ENCODE measurements at places on chromosomes 4 and X. TPM values are rescaled to one million over a fixed set of nuclear protein-coding genes. Genes with fewer than 3 reads are reported as not detected.
A peak's percentile ranks its signal among the peaks of the same experiment; 100 is the strongest.

DNA sequence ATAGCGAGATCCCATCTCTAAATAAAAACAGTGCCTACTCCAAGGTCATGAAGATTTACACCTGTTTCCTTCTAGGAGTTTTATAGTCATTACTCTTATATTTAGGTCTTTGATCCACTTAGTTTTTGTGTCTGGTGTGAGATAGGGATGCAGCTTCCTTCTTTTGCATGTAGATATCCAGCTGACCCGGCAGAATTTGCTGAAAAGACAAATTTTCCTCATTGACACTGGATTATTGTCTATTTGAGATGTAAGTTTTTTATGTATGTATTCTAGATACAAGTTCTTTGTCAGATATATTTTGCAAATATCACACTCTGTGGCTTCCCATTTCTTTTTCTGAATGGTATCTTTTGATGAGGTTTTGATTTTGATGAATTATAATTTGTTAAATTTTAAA, 85.4 kb downstream of the RFC1 start:
- DNase-seq: no peak
- H3K27me3 ChIP-seq: no peaks in the 10 kb centered on the region
- no peaks in the 10 kb centered on the region for H3K4me1 ChIP-seq
- peaks cover 23% of the 10 kb centered on the region for H3K36me3 ChIP-seq

The TMPRSS11D gene
- not detected for total RNA-seq

DNA sequence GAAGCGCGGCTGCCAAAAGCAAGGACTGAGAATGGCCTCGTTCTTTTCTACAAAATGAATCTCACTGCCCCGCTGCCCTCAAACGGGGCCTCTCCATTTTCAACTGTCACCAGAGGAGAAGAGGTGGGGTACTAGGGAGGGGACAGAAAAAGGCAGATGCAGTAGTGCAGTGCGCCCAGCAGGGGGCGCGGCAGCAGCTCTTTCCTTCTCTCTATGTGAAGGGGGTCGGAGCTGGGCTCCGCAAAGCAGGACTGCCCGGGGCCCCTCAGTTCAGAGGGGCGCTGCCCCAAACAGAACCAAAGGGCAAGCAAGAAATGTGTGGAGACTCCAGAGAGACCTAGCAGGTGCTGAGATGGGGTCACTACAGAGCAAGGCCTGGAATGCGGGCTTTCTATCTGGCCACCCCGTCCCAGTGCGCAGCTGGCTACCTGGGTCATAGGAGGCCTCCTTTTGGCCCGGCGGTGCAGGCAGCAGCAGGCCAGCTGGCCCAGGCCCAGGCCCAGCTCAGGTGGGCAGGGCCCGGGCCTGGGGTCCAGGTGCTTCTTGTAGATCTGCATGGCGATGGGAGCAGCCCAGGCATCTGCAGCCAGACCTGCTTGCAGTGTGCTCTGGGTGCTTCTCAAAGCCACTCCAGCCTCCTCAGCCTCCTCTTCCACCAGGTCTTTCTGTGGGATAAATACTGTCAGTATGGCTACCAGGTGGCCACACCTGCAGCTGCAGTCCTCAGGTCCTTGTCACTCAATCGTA, 5.9 kb downstream of the IRAK1 start:
- peaks cover 1% of the 10 kb centered on the region for H3K27me3 ChIP-seq
- H3K27ac ChIP-seq: no peak overlapping the region
- H3K4me3 ChIP-seq: no peak overlapping the region

GRCh38 chrX:40011322-40012038, 86.3 kb downstream of the BCOR start:
- no peak overlapping the region for H3K4me3 ChIP-seq
- H3K4me1 ChIP-seq: peaks cover 33% of the 10 kb centered on the region
- peak; percentile 3 for DNase-seq
- H3K36me3 ChIP-seq: no peaks in the 10 kb centered on the region
- H3K27me3 ChIP-seq: peaks cover 6% of the 10 kb centered on the region

The SEL1L3 gene
- 91.8 TPM for total RNA-seq

- H3K4me3 ChIP-seq: no peak overlapping the region
- no peak for DNase-seq
- peaks cover 4% of the 10 kb centered on the region for H3K27me3 ChIP-seq
- peaks cover 4% of the 10 kb centered on the region for H3K4me1 ChIP-seq
Observed at GRCh38 chr4:151331276-151332042, 6.1 kb upstream of the SH3D19 start.

DNA sequence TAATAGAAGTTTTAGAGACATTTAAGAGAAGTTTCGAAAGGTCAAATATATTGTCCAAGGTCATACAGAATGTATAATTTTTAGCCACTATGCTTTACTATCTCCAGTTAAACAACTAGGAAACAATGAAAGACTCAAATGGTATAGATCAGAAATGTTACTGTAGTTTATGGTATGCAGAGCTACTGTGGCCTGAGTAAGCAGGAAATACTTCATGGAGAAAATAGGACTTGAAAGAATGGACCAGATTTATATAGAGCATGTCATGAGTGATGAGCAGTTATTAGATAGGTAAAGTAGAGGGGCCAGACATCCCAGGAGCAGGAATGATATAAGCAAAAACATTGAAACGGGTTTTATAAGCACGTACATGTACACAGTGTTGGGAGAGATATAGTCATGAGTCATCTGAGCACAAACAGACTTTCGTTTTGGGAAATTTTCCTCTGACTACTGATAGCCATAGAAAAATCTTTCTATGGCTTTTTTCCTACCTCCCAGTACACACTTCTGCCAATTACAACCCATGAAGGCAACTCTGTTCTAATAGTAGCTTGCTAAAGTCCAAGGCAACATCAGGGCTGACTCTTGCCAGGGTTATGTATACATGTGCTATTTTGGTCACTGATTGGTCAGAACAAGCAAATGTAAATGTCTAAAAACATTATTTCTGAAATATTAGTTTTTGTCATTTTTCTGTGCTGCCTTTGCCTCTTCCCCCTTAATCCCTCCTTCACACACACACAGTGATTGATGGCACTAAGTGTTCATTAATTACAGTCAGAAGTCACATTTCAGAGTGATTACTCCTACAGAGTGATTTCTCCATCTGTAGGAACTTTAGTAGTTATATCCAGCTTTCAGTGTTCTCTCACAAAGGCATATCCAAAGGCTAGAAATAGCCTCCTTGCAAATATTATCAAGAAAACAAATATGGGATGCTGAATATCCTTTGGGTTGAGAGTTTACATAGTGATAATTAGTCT, 198.7 kb downstream of the ENOX2 start:
- H3K4me1 ChIP-seq: no peaks in the 10 kb centered on the region
- H3K36me3 ChIP-seq: no peaks in the 10 kb centered on the region
- no peak overlapping the region for H3K27ac ChIP-seq
- no peak overlapping the region for H3K4me3 ChIP-seq
- DNase-seq: no peak

GRCh38 chrX:8748855-8749254, 16.9 kb upstream of the ANOS1 start:
- no peaks in the 10 kb centered on the region for H3K4me1 ChIP-seq
- H3K36me3 ChIP-seq: no peaks in the 10 kb centered on the region
- no peak overlapping the region for H3K4me3 ChIP-seq
- H3K27me3 ChIP-seq: no peaks in the 10 kb centered on the region
- H3K27ac ChIP-seq: no peak overlapping the region

DNA sequence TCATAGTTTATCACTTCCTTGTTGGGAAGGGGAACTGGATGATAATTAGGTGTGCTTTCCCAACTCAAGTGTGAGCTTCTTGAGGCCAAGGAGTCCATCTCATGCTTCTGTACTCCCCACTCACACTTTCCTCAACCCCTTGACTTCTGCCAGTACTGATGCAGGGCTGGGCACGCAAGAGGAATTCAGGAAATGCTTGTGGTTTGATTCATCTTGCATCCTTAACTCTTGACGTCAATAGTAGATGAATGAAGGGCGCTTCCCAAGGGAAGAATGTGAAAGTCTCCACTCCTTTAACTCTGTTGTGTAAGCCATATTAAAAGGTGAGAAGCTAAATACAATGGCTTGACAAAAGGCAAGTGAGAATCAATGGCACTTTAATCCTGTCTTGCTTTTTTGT, 101.8 kb downstream of the AGTR2 start:
- no peaks in the 10 kb centered on the region for H3K4me1 ChIP-seq
- no peak overlapping the region for H3K27ac ChIP-seq
- no peak for DNase-seq
- H3K27me3 ChIP-seq: no peaks in the 10 kb centered on the region

DNA sequence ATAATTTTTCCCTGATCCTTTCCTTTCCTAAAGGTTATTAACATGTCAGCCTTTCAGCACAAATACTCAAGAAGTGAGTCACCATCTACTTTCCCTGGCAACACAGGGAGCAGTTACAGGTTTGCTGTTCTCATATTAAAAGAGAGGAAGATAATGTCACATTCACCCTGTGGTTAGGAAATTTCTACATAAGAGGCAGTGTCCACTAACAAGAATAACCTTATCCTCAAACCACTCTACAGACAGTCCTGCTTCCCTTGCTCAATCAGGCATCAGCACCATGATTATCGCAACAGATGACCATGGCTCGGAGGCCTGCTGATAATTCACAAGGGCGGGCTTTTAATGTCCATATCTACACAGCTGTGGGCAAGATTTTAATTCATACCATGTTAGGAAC, 30.9 kb downstream of the RNF150 start:
- DNase-seq: no peak
- H3K4me3 ChIP-seq: no peak overlapping the region
- no peaks in the 10 kb centered on the region for H3K36me3 ChIP-seq
- H3K4me1 ChIP-seq: no peaks in the 10 kb centered on the region

DNA sequence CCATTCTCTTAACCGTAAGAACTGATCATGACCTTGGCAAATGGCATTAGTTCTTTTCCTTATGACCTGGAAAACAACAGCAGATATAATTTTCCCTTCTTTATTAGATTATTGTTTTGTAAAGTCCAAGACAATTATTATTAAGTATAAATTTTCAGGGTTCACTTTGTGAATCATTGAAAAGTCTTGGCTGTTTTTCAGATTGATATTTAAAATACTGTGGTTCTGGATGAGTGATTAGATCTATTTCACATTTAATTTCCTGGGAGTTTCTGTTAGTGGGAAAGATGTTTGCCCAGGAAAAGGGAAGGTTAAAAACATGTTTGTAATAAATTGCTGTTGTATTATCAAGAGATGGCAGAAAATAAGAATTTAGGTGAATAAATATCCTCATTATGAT, 194.9 kb downstream of the TLL1 start:
- peaks cover 1% of the 10 kb centered on the region for H3K36me3 ChIP-seq
- H3K4me1 ChIP-seq: no peaks in the 10 kb centered on the region
- no peaks in the 10 kb centered on the region for H3K27me3 ChIP-seq
- DNase-seq: no peak

GRCh38 chrX:38347136-38347535, 5.3 kb upstream of the OTC start:
- peak; percentile 6 for DNase-seq
- peaks cover 13% of the 10 kb centered on the region for H3K4me1 ChIP-seq
- no peak overlapping the region for H3K4me3 ChIP-seq
- H3K27ac ChIP-seq: peak overlapping the region; percentile 93
- peaks cover 2% of the 10 kb centered on the region for H3K27me3 ChIP-seq

GRCh38 chrX:45001048-45001447, 128.1 kb downstream of the KDM6A start:
- peak overlapping the region; percentile 57 for H3K27ac ChIP-seq
- peaks cover 16% of the 10 kb centered on the region for H3K36me3 ChIP-seq
- DNase-seq: no peak

DNA sequence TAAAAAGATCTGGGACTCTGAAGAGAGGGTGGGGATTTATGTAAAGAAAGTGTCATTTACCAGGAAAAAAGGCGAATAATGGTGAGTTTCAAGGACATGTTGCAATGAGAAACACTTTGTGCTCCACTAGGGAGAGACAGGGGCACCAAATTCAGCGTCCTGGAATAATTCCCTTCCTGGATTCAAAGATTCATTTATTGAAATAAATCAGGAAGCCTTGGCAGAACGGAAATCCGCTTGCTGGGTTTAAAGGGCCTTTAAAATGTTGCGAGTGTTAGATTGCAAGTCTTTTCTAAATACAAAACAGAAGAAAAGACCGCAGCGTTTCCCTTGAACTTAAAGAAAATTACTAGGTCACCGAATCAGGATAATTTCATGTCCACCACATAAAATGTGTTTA, 3.8 kb upstream of the ZIC3 start:
- H3K4me3 ChIP-seq: no peak overlapping the region
- DNase-seq: no peak
- no peaks in the 10 kb centered on the region for H3K36me3 ChIP-seq
- H3K27ac ChIP-seq: no peak overlapping the region

The CCDC160 gene
- total RNA-seq: 2.2 TPM

DNA sequence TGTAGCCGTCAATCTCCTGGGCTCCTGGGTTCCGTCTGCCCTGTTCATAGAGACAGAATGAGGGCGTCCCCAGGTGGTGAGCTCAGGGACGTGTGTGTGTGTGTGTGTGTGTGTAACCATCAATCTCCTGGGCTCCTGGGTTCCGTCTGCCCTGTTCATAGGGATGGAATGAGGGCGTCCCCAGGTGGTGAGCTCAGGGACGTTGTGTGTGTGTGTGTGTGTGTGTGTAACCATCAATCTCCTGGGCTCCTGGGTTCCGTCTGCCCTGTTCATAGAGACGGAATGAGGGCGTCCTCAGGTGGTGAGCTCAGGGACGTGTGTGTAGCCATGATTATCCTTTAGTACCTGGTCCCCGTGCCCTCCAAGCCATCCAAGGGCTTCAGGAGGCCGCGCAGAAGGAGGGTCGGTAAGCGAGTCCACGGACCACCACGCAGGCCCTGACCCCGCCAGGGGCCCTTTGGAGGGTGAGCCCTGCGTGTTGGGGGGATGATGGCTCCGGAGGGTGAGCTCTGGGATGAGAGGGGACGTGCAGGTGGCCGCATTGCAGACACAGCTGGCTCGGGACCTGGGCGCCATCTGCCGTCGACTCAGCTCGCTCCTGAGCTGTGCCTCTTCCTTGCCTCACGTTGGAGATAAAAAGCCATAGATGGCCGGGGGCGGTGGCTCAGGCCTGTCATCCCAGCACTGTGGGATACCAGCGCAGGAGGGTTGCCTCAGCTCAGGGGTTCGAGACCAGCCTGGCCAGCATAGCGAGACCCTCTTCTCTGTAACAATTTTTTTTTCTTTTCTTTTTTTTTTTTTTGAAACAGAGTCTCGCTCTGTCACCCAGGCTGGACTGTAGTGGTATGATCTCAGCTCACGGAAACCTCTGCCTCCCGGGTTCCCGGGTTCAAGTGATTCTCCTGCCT, 5.4 kb upstream of the GTPBP6 start:
- no peaks in the 10 kb centered on the region for H3K36me3 ChIP-seq
- peaks cover 19% of the 10 kb centered on the region for H3K27me3 ChIP-seq
- H3K4me1 ChIP-seq: peaks cover 8% of the 10 kb centered on the region
- no peak overlapping the region for H3K4me3 ChIP-seq

The MCF2 gene
- 0.67 TPM for total RNA-seq

DNA sequence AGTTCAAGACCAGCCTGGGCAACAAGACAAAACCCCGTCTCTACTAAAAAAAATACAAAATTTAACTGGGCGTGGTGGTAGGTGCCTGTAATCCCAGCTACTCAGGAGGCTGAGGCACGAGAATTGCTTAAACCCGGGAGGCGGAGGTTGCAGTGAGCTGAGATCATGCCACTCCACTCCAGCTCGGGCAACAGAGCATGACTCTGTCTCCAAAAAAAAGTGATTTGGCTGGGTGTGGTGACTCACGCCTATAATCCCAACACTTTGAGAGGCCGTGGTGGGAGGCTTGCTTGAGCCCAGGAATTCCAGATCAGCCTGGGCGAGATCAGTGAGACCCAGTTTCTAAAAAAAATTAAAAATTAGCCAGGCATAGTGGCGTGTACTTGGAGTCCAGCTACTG, 4.1 kb downstream of the OPHN1 start:
- H3K36me3 ChIP-seq: peaks cover 11% of the 10 kb centered on the region
- peaks cover 16% of the 10 kb centered on the region for H3K4me1 ChIP-seq
- no peak for DNase-seq
- H3K27ac ChIP-seq: no peak overlapping the region
- H3K4me3 ChIP-seq: no peak overlapping the region

The UGT2B11 gene
- total RNA-seq: not detected
